ENCODE measurements at places on chromosomes 3 and 15.

- DNase-seq = no peak
These were observed 81.7 kb upstream of the ZPLD1 start for GRCh38 chr3:102353148-102353547.

- no peak for DNase-seq
These were observed 470.4 kb downstream of the AGBL1 start for GRCh38 chr15:86550075-86550474.

- no peak for DNase-seq
These were observed 34.4 kb downstream of the SYNM start for GRCh38 chr15:99139276-99139675.

- DNase-seq = no peak
These were observed 71.1 kb upstream of the DLG1 start for GRCh38 chr3:197369545-197369944.

DNA sequence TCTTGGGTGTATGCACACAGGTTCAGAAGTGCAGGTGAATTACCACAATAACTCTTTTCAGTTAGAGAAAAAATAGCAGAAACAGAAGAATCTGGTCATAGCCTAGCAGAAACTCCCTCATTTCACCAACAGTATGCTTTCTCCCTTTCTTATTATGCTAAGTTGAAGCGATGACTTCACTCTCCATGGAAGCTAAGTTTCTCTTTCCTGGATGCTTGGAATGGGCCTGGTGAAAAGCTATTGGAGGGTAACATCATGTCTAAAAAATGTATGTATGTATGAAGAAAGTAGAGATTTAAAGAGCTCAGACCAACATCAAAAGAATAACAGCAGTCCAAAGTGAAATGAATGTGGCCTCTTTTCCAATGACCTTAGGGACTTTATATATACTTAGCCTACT is 145.5 kb downstream of the TIGIT start:
- DNase-seq = no peak

- no peak for DNase-seq
These were observed 6.4 kb upstream of the SH2D7 start for GRCh38 chr15:78085928-78086327.

DNA sequence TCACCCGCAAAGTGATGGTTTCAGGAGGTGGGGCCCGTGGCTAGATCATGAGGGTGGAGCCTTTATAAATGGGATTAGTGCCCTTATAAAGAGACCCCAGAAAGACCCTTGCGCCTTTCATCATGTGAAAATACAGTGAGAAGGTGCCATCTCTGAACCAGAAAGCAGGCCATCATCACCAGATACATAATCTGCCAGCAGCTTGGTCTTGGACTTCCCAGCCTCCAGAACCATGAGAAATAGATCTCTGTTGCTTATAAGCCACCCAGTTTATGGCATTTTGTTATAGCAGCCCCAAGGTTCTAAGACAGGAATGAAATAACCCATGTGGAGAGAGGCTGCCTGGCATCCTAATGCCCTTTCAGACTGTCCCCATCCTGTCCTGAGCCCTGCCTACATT is 127.8 kb upstream of the SMAD3 start:
- no peak for DNase-seq

DNA sequence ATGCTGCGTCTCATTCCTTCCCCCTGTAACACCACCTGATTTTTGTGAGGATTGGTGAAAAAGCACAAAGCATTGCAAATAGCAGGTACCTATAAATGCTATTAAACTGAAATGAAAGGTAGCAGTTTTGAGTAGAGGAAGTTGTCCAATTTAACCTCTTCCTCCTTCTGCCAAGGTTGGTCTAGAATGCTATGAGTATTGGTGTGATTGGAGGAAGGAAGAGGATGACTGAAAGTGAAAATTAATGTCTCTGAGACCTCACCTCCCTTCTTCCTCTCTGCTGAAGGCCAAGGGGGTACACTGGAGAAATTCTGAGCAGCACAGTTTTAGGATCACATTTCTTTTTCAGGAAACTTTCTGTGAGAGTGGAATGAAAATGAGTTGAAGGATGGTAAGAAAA is 94.4 kb downstream of the DTWD1 start:
- DNase-seq = no peak

DNA sequence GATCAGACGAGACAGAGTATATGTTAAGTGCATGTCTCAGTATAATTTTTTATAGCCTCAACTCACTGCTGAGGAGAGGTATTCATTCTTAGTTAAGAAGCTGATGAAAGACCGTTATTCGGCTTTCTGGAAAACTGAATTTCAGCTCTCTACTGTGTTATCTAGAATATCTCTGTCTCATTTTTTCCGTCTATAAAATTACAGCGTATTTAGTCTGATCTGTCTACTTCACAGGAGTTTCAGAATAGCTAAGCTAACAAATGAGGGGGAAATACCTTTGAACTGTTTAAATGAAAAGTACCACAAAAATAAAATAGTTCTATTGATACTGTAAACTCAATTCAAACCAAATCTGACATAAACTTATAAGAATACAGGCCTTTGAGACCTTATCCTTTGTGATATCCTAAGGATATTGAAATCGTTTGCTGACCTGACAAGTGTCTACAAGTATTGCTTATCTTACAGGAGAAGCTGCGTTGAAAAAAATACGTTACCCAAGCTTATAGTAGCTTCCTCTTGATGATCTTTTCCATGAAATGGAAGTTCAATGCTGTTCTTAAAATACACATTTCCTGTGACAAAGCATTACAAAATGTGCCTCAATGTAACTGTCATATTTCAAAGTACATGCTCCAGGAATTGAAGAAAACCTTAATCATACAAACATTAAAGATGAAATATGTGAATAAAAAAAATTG is 104.6 kb downstream of the IL1RAP start:
- no peak for DNase-seq

GRCh38 chr3:136334209-136334608 is 84.1 kb downstream of the PCCB start:
- DNase-seq = no peak

- no peak for DNase-seq
These were observed 148.5 kb upstream of the CTDSPL start for GRCh38 chr3:37712918-37713817.

GRCh38 chr3:129555153-129555550 is 12.2 kb downstream of the H1-8 start:
- no peak for DNase-seq

DNA sequence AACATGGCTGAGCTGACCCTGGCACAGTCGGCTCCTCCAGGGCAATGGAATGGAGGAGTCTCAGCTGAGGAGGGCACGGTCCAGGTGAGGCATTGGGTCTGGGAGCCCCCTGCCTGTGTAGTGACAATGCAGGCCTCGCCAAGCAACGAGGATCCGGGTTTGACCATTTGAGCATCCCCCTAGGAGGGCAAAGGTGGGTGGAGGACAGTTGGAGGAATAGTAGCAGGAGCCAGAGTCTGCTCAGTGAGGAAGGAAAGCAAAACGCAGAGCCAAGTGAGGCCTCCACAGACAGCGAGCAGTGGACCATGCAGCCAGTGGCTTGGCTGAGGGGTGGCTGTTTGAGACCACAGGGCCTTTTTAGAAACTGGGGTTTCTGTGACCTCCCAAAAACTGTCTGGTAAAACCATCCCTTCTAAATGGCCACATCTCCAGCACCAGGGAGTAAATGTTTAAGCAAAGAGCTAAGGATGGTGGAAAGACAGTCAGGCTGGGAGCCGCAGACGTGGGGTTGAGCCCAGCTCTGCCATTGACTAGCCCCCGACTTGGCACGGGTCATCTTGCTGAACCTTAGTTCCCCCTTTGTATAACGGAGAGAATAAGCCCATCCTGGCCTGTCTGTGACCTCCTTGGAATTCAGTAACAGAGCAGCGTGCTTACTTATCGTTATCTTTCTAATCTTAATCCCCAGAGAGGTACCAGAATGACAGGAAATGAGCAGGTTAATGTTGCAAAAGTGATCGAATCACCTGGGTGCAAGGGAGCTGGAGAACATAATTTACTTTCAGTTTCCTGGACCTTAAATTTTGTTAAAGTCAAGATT is 46.8 kb downstream of the CMTM6 start:
- peak; percentile 27 for DNase-seq

- DNase-seq = no peak
These were observed 114.2 kb downstream of the PGPEP1L start for GRCh38 chr15:98893401-98893800.

All from activated CD4-positive, CD25-positive, alpha-beta regulatory T cell treated with anti-CD3 and anti-CD28 coated beads, Interleukin-2, amount 50 U/mL, for 72 hours (primary cell).